ENCODE measurements at places on chromosomes 5 and 9.

DNA sequence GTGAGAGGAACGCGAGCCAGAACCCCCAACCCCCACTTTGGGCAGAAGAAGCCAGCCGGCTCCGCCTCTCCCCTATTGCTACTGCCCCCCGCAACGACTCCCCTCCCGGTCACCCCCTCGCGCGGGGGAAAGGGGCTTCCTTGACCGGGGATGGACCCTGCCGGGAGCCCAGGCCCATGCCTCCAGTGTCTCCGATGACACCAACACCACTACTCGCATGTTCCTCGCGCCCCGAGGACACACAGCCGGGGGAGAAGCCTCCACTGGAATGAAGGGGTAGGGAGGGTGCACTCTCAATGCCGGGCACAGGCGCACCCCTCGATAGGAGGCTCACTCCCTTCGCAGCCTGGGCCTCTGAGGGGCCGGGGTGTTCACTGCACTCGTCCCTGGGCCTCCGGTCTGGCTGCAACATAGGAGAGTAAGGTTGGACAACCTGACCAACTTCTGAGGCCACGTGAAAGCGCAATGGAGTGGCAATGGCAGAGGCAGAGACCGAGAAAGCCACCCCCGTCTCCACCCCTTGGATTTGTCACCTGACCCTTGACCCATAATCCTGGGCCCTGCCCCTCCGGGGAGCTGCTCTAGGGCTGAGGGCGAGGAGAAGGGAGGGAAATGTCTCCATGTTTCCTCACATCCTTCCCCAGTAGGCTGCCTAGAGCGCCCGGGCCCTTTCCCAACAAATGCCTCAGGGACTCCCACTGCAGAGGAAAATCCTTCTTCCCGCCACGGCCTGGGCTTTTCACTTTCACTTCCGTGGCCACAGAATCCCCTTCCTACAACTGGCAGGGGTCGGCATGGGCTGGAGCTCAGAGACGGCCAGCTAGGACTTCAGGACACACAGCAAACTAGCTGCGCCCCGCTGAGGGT is 1.1 kb upstream of the CNTFR start:
- no peak for DNase-seq

DNA sequence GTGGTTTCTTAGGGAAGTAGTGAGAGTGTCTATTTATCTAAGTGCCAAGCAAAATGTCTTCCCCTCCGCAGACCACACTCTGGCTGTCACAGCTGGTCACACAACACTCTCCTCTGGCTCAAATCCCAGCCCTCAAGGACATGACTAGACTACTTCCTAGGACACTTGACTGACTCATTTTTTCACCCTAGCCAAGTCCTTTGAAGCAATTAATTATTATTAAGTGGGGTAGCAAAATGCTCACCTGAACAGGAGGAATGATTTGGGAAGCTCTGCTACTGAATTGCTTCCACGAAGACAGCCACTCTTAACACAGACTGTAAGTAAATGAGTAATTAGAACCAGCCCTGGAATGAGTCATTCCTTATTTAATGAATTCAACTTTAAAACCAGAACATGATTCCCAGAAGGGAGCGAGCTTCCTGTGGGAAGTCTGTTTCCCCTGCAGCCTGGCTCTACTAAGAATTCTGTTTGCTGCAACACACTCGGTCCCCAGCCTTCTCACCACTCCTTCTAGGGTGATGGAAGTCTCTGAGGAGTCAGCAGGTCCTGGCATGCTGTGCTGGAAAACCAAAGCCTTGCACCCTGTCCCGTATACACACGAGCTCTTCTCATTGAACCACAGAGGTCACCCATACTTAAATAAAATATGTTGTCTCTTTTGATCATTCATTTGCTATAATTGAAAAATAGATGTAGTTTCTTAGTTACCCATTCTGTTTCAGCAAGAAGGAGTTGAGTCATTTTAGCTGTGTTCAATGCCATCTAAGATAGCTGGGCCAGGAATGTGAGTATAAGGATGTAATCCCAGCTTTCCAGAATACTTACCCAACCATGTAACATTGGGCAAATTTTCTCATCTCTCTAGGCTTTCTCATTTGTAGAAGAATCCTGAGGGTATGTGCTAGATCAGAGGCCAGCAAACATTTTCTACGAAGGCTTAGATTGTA is 218.6 kb upstream of the RASEF start:
- no peak for DNase-seq

GRCh38 chr5:105619725-105620124 is 2051.0 kb downstream of the EFNA5 start:
- no peak for DNase-seq

- no peak for DNase-seq
Observed at GRCh38 chr5:134577022-134577795, 51.7 kb downstream of the JADE2 start.

DNA sequence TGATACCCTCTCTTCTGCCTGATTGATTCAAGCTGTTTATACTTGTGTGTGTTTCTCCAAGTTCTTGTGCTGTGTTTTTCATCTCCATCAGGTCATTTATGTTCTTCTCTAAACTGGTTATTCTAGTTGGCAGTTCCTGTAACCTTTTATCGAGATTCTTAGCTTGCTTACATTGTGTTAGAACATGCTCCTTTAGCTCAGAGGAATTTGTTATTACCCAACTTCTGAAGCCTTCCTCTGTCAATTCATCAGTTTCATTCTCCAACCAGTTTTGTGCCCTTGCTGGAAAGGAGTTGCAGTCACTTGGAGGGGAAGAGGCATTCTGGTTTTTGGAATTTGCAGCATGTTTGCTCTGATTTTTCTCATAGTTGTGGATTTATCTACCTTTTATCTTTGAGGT is 126.2 kb upstream of the FTMT start:
- no peak for DNase-seq

GRCh38 chr5:24633715-24634325 is 11.0 kb downstream of the CDH10 start:
- DNase-seq, result no peak

GRCh38 chr5:104708027-104708426 is 1145.4 kb upstream of the NUDT12 start:
- no peak for DNase-seq

- DNase-seq, result no peak
Observed at GRCh38 chr5:154203798-154204578, 13.5 kb downstream of the GALNT10 start.

GRCh38 chr5:73120222-73121118 is at the start of gene TMEM171:
Gene TMEM171 (plus strand): TSS chr5:73120575. CDS start chr5:73123374, 2,799 bp downstream.
- no peak for DNase-seq

DNA sequence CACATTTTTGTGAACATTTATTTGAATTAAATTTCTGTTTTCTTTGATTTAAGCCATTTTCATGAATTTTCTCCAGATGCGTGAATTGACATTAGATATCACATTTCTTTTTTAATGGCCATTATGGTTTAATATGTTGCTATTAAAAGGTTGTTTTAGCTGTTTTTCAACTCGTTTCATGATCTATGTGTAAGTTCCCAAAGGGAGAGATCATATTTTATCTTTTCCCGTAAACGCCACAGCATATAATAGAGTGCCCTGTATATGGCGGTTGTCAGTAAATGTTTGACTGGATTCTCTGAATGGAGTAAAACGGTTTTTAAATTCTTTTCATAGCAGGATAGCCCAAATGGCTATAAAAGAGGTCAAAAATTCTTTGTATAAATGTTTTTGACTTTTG is 35.8 kb downstream of the ZCCHC7 start:
- DNase-seq, result no peak

DNA sequence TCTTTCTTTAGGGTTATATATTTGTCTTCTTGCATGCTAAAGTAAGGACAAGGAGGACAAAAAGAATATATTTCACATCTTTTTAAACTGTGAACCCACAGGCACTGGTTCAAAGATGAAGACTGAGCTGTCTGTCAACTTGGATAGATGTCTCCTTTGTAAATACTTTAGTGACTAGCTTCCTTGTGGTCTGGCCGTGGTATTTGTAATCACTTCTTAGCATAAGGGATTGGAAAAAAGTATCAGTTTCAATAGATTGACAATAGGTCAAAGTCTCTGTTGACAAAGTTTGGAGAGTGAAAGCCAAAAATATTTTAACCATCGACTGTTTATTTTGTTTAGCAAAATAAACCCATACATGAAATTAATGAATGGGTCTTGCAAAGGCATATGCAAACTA is 91.4 kb downstream of the TMEM167A start:
- DNase-seq, result no peak

GRCh38 chr5:138544181-138545134 is 1.4 kb upstream of the ETF1 start:
- DNase-seq, result no peak

DNA sequence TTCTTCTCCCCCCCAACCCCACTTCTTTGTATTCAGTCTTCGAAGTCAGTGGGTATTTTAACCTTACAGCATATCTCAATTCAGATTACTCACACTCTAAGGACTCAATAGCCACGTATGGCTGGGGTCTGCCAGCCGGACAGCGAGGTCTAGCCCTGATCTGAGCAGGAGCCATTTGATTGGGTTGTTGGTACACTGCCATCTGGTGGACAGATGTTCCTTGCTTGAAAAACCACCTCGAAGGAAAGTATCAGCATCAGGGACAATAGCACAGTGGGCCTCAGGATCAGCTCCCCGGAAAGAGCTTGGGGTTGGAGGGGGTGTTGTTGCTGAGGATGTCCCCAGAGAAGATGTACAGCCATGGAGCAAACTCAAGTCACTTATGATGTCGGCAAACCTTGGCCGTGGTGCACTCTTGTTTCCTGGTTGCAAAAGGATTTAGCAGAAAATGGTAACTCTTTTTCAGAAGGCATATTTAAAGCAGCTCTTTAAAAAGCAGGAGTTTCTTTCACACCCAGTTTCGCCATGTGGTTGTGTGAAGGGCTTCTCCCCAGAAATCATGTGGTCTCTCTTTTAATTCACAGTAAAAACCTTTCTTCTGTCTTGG is 31.7 kb upstream of the KCNMB1 start:
- peak; percentile 54 for DNase-seq

- DNase-seq, result no peak
Observed at GRCh38 chr9:35998333-35998732, 38.4 kb upstream of the RECK start.

- no peak for DNase-seq
Observed at GRCh38 chr5:52712354-52712753, 75.4 kb upstream of the ITGA1 start.

- DNase-seq, result no peak
Observed at GRCh38 chr5:16781828-16782626, 154.1 kb downstream of the MYO10 start.

GRCh38 chr9:89853931-89854330 is 249.1 kb downstream of the GADD45G start:
- DNase-seq, result no peak

DNA sequence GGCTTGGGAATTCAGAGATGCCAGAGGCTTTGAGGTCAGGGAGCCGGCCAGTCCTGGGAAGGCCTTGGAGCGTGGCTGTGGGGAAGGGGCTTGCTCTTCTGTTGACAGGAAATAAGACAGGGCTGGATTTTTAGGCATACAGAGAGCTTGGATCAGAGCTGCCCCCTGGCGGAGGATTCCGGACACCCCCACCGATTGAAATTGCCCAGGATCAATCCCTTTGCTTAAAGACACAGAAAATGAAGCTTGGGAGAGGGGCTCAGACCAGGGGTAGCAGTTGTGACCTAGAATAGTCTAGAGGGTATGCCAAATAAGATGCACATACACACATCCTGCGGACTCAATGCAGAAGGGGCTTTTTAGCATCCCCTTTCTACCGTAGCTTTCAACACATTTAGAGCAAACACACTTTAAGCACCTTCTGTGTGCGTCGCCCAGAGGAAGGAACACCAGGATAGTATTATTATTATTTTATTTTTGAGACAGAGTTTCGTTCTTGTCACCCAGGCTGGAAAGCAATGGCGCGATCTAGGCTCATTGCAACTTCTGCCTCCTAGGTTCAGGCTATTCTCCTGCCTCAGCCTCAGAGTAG is 1.7 kb upstream of the NTMT1 start:
- DNase-seq, result peak; percentile 61

DNA sequence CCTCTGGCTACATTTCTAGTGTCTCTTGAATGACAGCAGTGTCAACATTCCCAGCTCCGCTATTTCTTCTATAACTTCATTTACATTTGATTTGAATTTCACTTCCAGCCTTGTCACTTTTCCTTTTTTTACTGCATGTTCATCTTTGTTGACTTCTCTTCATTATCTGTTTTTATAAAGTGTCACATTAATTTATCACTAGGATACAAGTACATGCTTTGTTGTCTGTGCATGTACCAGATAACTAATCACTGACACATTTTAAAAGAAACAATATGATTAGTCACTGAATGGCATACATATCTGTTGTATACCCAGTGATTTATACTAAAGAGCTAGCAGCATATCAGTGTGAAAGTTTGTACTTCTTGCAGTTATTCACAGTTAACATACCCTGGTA is 29.1 kb downstream of the ARSK start:
- DNase-seq, result no peak

- DNase-seq, result no peak
Observed at GRCh38 chr9:24479361-24480059, 66.2 kb downstream of the IZUMO3 start.

GRCh38 chr9:111937301-111937700 is 40.7 kb downstream of the UGCG start:
- DNase-seq, result no peak

GRCh38 chr5:146796144-146796543 is 82.4 kb downstream of the PPP2R2B start:
- DNase-seq, result no peak

DNA sequence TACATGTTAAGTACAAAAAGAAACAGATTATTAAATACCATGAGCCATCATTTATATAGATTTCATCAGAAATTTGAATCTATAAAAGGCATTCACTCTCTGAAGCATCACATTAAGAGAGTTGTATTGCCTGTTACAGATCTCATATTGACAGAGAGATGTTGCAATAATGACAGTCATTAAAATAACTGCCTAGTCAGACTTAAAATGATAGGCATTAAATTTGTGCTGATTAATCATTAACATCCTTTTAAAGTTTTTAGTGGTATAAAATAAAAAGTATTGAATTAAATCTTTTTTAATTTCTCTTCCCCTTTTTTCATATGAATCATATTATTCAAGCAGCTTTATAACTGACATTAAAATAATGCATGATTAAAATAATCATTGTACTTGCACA is 404.9 kb upstream of the FAM174A start:
- no peak for DNase-seq

- no peak for DNase-seq
Observed at GRCh38 chr5:101574017-101574416, 670.9 kb upstream of the ST8SIA4 start.

- DNase-seq, result no peak
Observed at GRCh38 chr5:110738503-110738811, 350 bp upstream of the SLC25A46 start.

GRCh38 chr5:157476702-157477408 is 16.8 kb downstream of the NIPAL4 start:
- DNase-seq, result peak; percentile 37

- no peak for DNase-seq
Observed at GRCh38 chr5:43313854-43314457, 744 bp upstream of the HMGCS1 start.
